CD8-positive, alpha-beta memory T cell (primary cell): ENCODE measurements at places on chromosomes 1 and 21.

DNA sequence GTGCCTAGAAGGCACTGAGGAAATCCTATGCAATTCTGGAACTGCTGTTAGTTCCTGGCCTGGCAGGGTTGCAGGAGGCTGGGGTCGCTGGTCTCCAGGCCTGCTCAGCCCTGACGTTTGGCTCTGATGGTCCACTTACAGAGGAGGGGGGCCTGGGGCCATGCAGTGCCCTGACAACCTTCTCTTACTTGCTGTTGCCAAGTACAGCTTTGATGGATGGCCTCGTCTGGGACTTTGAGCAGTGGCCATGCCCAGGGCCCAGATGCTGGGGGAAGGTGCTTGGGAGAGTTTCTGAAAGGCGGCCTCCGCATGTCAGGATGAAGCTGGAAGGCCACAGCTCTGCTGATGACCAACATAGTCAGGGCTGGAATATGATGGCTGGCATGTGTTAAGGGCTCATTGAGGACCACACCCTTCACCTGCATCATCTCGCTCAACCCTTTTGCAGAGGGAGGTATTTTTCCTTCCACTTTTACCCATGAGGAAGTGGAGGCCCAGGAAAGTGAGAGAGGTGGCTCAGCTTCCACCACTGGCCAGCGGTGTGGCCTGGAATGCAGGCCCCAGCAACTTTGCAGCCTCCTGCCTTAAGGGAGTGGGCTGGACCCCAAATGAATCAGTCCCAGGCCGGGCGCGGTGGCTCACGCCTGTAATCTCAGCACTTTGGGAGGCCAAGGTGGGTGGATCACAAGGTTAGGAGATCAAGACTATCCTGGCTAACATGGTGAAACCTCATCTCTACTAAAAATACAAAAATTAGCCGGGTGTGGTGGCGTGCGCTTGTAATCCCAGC lies 34.7 kb upstream of the LRRC3 start:
- DNase-seq, result no peak

- DNase-seq, result no peak
Observed at GRCh38 chr1:151050051-151050688, 2.6 kb downstream of the C1orf56 start.

- no peak for DNase-seq
Observed at GRCh38 chr21:18252680-18253079, 8.0 kb downstream of the CHODL start.

DNA sequence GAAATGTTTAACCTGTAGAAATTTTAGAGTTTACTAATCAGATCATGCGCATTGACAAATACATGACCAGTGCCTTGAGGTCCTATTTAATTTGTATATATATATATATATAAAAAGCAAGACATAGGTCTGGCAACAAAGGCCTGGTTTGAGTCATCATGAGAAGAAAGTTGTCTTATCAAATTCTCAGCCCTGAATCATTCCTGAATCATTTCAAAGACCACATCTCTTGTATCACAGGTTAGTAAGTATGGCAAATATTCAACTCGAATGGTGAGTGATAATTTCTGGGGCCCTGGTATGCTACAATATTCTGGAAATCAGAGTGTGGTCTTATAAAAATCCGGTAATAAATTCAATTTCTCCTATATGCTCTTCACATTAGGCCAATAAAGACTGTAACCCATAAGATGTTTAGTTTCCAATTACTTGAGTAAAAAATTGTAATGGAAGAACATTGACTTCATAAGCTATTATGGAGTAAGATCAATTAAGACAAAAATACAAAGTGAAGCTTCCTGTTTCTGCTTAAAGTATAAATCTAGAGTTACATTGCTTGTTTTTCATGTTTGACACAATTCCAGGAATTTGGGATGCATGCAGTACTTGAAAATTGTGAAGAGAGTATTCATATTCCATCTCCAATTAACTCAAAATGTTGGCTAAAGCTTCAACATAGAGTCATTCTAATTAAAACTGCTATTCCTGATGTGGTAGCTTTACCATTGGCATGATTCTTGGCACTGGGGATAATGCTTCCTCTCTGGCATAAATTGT lies 309.4 kb downstream of the BRINP3 start:
- no peak for DNase-seq

GRCh38 chr1:95071539-95071938 lies 1.2 kb downstream of the ALG14 start:
- no peak for DNase-seq

GRCh38 chr1:20787840-20788795 lies 1.0 kb upstream of the HP1BP3 start:
- DNase-seq, result no peak
